Activated naive CD4-positive, alpha-beta T cell treated with anti-CD3 and anti-CD28 coated beads for 36 hours (primary cell): ENCODE measurements at places on chromosomes 5 and 9.

DNA sequence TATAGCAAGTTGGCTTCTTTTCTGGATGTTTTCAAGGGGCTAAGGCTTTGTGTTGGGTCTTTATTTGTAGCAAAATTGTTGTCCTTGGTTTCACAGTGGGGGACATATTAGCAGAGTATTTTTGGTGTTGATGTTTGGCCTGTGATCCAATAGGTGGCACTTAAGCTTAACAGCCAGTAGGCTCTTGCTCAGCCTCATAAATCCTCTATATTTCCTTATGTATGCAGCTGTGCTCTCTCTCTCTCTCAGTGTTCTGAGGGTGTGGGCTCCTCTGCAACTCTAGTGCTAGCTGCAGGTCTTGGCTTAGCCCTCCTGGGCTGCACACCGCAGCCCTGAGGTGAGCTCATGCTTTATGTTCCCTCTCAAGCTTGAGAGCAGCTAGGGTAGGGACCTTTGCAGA, 195.0 kb upstream of the GHR start:
- no peak for DNase-seq

- DNase-seq = no peak
Observed at GRCh38 chr5:1995491-1995890, 112.8 kb upstream of the IRX4 start.

- peak; percentile 77 for DNase-seq
Observed at GRCh38 chr9:124210697-124211096, 47.1 kb upstream of the NEK6 start.

- DNase-seq = peak; percentile 32
Observed at GRCh38 chr9:33263131-33264002, 1.1 kb downstream of the BAG1 start.

DNA sequence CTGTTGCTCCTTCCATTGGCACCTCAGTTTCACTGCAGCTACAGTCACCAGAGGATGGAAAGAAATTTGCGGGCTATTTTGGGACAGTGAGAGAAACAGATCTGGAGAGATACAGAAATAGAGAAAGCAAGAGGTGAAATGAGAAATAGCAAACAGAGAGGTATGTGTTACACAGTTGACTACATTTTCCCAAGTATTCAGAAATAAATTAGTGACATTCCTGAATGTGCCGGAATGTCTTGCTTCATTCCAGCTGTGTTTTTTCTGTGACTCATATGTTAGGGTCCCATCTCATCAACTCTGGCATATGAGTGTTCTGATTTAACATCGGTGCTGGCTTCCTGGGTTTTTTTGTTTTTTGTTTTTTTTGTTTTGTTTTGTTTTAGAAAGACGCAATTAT, 63.8 kb upstream of the ZNF462 start:
- DNase-seq = no peak

DNA sequence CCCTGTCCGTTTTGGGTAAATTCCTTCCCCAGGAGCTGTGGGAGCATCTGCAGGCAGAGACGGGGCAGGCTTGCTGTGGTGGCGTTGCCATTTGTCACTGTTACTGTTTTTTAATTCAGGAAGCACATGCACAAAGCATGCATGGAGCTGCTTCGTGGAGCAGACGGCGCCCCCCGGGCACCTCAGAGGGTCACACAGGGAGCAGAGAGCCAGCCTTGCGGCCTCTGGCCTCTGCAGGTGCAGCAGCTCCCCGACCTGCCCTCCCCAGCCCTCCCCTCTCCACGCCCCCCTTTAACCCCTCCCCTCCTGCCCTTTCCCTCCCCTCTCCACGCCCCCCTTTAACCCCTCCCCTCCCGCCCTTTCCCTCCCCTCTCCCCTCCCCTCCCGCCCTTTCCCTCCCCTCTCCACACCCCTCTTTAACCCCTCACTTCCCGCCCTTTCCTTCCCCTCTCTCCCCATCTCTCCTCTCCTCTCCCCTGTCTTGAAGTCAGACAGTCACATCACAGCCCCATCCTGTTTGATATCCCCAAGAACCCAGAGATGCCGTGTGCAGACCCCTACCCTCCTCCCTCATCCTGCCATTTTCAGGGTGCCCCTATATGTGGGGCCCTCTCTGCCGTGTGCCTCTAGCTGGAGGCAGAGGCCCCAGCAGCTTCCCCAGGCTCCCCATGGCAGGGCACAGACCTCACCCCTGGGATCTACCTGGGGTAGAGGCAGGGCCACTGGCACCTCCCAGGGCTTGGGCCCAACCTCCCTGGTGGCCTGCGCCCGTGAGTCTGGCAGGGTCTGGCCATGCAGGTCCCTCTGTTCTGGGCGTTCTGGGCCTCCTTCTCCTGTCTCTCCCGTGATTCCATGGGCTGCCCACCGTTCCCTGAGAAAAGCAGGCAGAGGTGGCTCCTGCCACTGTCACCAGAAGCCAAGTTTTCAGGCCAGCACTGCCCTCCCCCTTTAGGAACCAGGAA, 29.6 kb upstream of the UBAC1 start:
- DNase-seq = peak; percentile 46

- no peak for DNase-seq
Observed at GRCh38 chr5:76358-77169, 15.4 kb upstream of the PLEKHG4B start.

DNA sequence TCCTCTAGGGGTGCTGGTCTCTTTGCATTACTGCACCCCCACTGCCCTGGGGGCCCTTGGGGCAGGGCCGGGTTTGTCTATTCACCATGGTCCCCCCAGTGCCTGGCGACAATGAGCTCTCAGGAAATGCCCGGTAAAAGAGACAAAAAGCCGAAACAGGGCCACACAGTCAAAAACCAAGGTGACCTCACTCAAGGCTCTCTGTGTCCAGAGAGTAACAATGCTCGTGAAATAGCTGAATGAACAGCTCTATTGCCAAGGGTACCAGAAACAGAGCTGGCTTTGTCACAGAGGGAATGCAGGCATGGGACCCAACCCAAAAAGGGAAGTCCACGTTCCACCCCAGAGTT, 16.0 kb downstream of the SH3PXD2B start:
- DNase-seq = no peak
